ENCODE measurements at places on chromosomes 16 and 17.
A peak's percentile ranks its signal among the peaks of the same experiment; 100 is the strongest.

- DNase-seq: peak; percentile 76
These were observed 50.9 kb downstream of the CDH11 start for GRCh38 chr16:65070831-65071432.

DNA sequence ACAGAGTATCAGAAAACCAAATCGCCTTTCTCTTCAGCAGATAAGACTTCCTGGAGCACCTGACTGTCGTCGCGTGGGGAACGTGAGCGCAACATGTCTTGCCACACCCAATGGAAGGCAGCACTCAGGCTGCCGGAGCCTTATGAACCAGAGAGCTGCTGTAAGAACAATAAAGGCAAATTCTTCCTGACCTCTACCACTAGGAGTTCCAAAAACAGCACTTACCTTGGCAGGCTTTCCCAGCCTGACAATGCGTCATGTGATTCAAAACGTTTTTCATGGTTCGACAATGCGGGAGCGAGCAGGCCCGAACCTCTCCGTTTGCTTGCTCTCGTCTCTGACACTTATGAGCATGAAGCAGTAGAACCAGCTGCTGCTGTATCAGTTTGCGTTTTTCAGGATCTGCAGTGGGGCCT, 75.8 kb upstream of the TRAP1 start:
- peak; percentile 51 for DNase-seq

GRCh38 chr16:82264756-82265155, 94.7 kb upstream of the MPHOSPH6 start:
- DNase-seq: no peak

DNA sequence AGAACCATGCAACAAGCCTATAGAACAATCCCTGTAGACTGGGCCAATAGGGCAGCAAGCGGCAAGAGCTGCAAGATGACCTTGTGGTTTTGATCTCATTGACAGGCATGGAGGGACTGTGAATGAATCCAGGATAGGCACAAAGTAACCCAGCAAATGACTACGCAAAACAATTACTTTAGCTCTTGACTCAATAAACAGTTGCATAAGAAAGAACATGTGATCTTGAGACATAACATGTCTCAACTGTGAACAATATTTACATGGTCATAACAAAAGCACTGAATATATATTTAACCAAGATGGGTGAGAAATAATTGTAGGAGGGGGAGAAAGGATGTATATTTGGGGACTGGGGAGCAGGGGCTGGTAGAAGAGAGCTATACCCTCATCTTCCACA, 313.7 kb upstream of the CDH5 start:
- no peak for DNase-seq

- DNase-seq: no peak
These were observed 51.4 kb downstream of the CACNG1 start for GRCh38 chr17:67095803-67096202.

DNA sequence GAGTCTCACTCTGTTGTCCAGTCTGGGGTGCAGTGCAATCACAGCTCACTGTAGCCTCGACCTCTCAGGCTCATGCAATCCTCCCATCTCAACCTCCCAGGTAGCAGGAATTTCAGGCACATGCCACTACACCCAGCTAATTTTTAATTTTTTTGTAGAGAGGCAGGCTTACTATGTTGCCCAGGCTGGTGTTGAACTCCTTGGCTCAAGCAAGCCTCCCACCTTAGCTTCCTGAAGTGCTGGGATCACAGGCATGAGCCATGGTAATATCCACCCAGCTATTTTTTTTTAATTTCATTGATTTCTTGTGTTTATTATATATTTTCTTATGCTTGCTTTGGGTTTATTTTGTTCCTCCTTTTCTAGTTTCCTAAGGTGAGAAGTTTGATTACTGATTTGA, 33.9 kb upstream of the NACA2 start:
- no peak for DNase-seq

All from uterus (tissue), 4 donors.